ENCODE measurements at places on chromosomes 16 and 17. TPM values are rescaled to one million over a fixed set of nuclear protein-coding genes. Genes with fewer than 3 reads are reported as not detected.

Gene MFAP4
- polyA plus RNA-seq = not detected

Gene SPATA22
- polyA plus RNA-seq = not detected

Gene PYDC1
- polyA plus RNA-seq = not detected

Gene PIRT
- 0.06 TPM for polyA plus RNA-seq

Gene GPR139
- 0.52 TPM for polyA plus RNA-seq

Measured in neural cell (in vitro differentiated cells).